ENCODE measurements at places on chromosomes 12 and 14. TPM values are rescaled to one million over a fixed set of nuclear protein-coding genes. Genes with fewer than 3 reads are reported as not detected.
A peak's percentile ranks its signal among the peaks of the same experiment; 100 is the strongest.

DNA sequence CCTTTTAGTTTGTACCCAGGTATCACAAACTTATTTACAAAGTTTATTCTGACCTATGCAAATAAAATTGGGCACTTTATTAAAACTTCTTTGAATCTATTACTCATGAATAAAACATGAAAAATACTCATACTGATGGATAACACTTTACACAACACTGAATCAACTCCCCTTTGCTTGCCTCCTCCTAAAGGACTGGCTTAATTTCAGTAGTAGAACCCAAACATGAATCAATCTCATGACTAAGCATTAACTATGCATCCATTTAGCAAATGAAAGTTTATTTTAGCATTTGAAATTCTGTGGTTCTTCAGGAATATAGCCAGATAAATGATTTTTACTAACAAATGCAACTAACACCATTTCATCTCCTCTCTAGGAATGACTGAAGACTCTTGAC is 32.4 kb downstream of the DENND5B start:
- no peak for DNase-seq

DNA sequence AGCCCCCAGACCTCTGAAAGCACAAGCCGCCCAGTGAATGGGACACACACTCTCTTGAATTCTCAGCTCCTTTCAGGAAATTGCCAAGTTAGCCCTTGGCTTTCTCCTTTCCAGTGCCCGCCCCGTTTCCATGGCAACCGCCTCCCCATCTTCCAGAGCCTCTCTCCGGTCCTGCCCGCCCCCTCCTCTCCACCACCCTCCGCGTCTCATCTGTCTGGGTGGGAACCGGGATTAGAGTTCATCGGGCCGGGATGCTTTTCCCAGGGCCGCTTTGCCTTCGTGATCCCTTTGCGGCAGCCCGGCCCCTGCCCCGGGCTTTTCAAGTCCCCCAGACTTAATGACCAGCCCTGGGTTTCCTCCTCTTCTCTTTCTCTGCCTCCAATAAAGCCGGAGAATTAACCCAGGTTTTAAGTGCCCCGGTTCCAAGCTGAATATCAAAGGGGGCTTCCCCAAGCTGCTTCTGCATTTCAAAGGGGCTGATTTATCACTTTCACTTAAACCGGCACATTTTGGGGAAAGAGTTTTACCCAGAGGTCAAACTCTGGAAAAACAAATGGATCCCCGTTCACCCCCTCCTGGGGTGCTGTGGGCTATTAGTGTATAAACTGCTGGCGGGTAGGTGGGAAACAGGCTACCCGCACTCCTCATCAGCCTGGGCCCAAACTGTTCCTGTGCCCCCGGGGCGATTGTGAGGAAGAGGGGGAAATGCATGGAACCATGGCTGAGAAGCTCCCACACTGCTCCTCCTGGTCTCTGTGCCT is 101.7 kb downstream of the ZFP36L1 start:
- DNase-seq, result no peak

- no peak for DNase-seq
Observed at GRCh38 chr12:32777159-32777558, 21.5 kb upstream of the YARS2 start.

- no peak for DNase-seq
Observed at GRCh38 chr12:16564675-16565074, 41.3 kb downstream of the LMO3 start.

ZBTB42 gene
- polyA plus RNA-seq, result 8.7 TPM

GRCh38 chr12:24902511-24903328 is 46.2 kb downstream of the BCAT1 start:
- no peak for DNase-seq

PAX9 gene
- 0.43 TPM for polyA plus RNA-seq

- no peak for DNase-seq
Observed at GRCh38 chr14:81234278-81234677, 13.5 kb upstream of the GTF2A1 start.

RASSF9 gene
- 2.5 TPM for polyA plus RNA-seq

DNA sequence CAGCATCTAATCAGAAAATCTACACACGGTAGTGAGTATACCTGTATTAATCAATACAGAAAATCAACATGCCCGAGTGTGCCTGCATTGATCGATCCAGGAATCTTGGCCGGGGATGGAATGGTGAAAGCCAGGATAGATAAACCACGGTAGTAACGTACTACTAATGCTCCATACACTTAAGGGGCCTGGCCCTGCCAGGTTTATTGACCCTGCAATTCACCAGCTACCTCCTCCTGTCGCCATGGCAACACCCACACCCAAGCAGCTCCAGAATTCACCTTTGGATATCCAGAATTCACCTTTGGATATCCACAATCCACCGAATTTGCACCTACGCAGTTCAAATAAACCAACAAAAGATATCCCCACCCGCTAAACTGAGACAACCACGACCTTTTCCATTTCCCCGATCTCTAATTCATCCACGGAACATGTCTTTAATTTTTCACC is 14.8 kb upstream of the CALM1 start:
- no peak for DNase-seq

DNA sequence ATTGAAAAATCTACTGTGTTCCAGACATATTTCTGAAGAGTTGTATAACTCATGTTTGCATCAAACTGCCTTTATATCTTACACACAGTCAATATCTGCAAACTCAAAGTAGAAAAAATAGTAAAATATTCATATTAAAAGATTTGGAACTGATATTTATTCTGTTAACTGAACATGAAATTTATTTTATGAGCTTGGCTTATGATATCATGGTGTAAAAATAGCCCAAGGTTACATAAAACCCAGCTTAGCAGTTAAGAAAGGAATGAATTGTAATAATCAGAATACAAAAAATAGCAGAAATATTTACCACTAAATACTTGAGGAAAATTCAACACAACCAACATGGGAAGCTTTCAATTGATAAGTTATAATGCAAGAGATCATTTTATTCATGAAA is 367.9 kb downstream of the FLRT2 start:
- DNase-seq, result no peak

- DNase-seq, result peak; percentile 68
Observed at GRCh38 chr12:13211859-13212664, 15.5 kb downstream of the EMP1 start.

SIX6 gene
- 0.08 TPM for polyA plus RNA-seq

BDKRB2 gene
- polyA plus RNA-seq, result 1.1 TPM

DNA sequence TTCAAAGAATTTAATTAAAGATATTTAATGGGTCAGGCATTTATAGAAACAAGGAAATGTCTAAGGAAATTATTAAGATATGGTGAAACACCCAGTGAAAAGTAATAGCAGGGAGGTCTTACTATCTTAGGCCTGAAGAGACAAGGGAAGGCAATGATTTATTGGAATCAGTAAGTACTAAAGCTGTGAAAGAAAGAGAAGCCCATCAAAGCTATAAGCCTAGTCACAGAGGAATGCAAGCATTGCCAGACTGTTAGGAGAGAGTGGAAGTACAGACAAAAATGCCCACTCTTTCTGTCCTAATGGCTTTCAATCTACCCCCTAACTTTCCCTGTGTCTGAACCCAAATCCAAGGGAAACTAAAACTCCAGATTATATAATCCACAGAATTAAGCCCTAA is 69.2 kb upstream of the PIK3C2G start:
- DNase-seq, result no peak

- no peak for DNase-seq
Observed at GRCh38 chr12:7042842-7043241, 17.7 kb upstream of the C1S start.

DNA sequence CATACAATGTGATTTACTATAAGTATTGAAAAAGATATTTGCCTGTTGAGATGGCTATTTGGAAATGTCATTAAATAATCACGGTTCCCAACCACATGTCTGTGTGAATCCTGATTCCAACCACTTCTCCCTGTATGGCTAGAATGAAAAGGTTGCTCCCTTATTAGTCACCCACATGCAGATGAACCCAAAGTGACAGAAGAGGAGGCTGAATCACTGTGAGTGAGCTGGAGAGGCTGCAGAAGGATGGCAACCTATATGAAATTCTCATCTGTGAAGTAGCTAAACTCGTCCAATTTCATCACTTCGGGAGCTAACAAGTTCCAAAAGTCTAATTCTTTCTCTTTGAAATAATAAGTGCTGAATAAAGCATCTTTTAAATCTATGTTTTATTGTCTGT is 300.5 kb downstream of the PRKD1 start:
- no peak for DNase-seq

- no peak for DNase-seq
Observed at GRCh38 chr12:131352296-131352900, 358.5 kb upstream of the SFSWAP start.

GRCh38 chr14:27605282-27605681 is 1007.4 kb upstream of the NOVA1 start:
- DNase-seq, result peak; percentile 74

- no peak for DNase-seq
Observed at GRCh38 chr12:49584591-49584990, 16.6 kb upstream of the MCRS1 start.

TMTC1 gene
- 43.9 TPM for polyA plus RNA-seq

FGF6 gene
- 58.5 TPM for polyA plus RNA-seq

GRCh38 chr14:60643463-60644314 is 5.6 kb downstream of the SIX1 start:
- DNase-seq, result no peak

DNA sequence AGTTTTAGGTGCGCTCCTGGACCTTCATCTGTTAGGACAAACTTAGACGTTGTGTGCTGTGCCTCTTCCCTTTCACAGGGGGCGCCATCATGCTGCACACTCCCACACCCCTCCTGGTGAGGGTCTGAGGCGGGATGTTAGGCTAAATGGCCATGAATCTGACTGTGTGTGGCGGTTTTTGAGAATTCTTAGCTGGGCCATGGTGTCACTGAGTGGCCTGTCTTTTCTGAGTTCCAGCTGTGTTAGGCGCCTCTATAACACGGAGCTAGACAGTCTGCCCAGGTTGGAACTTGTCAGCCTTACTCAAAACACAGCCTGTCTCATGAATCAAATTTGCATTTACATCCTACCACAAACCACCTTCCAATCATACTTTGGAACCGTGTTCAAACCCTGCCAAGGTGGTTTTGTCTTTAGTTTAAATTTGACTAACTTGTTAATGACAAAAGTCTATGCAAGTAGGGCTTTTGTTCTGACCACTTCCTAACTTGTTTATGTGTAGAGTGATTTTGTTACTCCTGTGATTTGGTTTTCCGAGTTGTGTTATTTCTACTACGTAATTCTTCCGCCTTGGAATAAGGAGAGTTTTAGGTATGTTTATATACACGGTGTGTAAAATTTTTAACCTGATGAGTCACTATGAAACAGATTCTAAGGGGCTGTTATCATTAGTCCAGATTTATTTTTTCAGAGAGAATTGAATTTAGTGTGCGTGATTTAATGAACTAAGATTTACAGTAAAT is 19.6 kb downstream of the ACVR1B start:
- no peak for DNase-seq

DNA sequence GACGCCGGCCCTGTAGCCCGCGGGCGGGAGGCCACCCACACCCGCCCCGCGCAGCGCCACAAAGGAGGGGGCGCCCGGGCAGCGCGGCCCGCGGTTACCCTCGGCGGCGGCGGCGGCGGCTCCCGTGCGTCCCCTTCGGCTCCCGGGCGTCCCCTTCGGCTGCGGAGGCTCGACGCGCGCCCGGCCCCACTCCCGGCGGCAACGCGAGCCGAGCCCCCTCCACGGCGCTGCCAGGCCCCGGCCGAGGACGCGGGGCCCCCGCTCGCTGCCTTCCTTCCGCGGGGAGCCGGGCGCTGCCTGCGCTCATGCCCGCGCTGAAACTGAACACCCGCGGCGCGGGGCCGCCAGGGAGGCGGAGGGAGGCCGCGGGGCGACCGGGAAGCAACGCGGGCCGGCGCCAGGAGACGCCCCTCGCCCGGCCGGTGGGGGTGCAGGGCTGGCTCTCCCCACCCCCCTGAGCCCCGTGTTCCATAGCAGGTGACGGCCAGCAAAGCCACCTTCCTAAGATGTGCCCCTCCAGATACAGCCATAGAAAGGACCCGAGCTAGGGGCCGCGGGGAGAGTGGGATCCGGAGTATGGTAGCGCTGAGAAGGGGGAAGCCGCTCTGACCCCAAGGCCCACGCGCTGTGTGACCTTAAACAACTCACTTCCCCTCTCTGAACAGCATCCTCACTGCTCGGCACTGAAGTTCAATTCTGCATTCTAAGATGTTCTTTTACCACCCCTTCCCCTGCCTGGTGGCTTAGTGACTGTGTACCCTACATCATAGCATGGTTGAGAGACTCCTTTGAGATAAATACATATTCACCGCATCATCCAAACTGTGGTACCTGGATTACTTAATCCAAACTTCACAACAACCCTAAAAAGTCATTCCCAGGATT is 42.8 kb downstream of the KDM2B start:
- DNase-seq, result no peak

DNA sequence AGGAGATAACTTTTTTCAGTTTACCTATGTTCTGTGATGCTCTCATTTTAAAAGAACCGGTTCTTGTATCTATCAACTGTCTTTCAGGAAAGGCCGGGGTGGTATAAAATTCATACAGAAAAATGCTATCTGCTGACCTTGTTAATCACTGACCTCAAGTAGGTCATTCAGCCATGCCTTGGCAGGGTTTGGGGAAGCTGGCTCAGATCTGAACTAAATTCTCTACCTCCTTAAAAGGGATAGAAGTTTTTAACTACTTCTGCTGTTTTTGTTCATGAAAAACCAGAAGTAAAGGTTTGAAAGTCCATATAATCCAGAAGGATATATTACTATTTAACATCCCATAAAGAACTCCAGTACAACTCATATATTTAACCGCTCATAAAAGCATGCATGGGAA is 10.1 kb downstream of the MYRFL start:
- no peak for DNase-seq

DNA sequence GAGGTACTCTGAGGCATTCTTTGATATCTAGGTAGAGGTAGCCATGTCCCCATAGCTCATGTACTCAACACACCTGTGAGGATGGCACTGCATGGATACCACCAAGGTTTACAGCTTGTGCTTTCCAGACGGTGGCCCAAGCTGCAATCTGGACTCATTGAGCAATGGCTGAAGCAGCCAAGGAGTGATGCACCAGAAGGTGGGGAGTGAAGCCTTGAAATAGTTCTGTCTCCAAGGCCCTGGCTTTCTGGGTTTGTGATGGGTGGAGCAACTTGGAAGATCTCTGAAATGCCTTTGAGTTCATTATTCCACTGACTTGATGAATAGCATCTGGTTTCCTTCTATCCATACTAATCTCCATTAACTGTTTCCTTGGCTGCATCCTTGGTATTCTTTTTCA is 290.0 kb upstream of the NOVA1 start:
- DNase-seq, result no peak

DNA sequence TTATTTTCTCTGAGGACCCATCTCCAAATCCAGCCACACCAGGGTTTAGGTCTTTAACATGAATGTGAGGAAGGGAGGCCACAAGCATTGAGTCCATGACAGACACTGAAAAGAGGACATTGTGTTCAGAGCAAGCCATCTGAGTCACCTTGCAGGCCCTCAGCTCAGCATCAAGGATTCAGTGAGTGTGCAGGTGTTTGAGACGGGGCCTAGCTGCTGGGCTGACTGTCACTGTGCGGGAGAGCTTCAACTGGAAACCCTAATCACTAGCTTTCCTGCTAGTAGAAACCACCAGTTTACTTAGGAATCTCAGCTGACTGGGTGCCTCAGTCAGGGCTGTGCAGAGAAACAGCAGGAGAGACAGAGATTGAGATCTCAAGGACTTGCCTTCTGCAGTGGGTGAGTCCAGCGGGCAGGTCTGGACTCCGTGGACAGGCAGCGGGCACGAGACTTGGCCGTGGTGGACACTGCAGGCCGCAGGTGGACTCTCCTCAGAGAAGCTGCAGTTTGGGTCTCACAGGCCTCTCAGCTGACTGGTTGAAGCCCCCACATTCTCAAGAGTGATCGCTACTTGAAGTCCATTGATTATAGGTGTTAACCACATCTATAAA is 86.1 kb upstream of the DYNC1H1 start:
- no peak for DNase-seq

LRRC43 gene
- polyA plus RNA-seq, result 0.29 TPM
